ENCODE measurements at places on chromosomes 1 and 21.
A peak's percentile ranks its signal among the peaks of the same experiment; 100 is the strongest.

DNA sequence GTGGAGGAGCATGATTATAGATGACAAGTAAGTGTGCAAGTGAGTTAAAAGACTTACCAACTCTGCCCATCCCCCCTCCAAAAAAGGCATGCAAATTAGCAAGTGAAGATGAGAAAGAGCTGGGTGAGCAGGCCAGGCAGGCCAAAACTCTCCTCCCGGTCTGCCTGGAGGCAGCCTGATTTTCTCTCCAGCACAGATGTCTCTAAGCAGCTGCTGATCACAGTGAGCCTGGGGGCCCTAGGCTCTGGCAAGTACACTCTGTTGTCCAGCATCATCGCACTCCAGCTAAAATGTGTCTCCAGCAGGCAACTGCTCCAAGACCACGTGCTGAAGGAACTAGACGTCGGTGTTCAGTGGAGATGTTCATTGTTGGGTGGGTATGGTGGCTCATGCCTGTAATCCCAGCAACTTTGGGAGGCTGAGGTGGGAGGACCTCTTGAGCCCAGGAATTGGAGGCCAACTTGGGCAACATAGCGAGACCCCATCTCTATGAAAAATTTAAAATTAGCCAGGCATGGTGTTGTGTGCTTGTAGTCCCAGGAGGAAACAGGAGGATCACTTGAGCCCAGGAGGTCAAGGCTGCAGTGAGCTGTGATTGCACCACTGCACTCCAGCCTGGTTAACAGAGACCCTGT lies 56.7 kb upstream of the PUM1 start:
- no peak for DNase-seq

DNA sequence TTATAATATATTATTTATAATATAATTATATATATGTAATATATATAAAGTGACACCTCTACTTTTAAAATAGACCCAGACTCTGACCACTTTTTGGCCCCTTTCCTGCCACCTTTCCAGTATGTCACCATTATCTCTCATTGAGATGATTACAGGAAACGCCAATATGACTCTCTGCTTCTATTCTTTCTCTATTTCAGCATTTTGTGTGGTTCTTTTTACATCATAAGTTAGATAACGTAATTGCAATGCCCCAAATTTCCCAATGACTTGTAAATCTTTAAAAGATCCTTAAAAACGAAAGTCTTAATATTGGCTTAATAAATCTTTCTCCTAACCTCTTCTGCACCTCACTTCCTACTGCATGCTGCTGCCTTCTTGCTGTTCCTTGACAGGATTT lies 8.1 kb upstream of the GBP5 start:
- no peak for DNase-seq

GRCh38 chr1:59564192-59564891 lies 250.4 kb upstream of the HOOK1 start:
- no peak for DNase-seq

- no peak for DNase-seq
Observed at GRCh38 chr1:171113382-171113781, 22.7 kb downstream of the FMO3 start.

- DNase-seq, result no peak
Observed at GRCh38 chr1:15758343-15758931, at the start of gene FBLIM1. Gene FBLIM1, plus strand, starts transcription at chr1:15758795. Its CDS starts 6,189 bp downstream, at chr1:15764984.

- DNase-seq, result no peak
Observed at GRCh38 chr1:62722796-62723195, 34.6 kb upstream of the DOCK7 start.

- DNase-seq, result no peak
Observed at GRCh38 chr1:24457866-24458265, 42.3 kb downstream of the NIPAL3 start.

DNA sequence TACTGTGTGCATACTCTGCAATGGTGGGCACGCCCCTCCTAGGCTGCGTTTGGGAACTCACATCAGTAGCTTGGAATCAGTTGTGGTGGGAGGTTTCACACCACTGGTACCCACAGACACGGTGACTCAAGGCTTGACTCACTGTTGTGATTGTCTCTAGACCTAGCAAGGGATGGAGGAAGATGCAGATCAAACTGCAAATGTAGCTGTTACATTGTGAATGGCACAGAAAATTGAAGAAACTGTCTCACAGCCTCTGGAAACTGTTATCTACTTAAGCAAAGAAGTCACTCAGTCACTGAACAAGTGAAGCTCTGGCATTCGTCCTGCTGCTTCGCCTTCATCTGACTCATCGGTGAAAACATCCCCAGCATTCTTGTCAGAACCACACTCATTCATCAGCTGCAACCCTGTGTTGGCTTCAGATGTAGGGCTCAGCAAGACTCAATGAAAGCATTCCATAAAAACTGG lies 59.5 kb downstream of the POFUT2 start:
- DNase-seq, result peak; percentile 75

GRCh38 chr1:53552146-53552861 lies 93.1 kb downstream of the DMRTB1 start:
- no peak for DNase-seq

- DNase-seq, result no peak
Observed at GRCh38 chr1:226919995-226920394, 20.1 kb upstream of the COQ8A start.

GRCh38 chr1:229407206-229408026 lies 26.5 kb downstream of the ACTA1 start:
- no peak for DNase-seq

GRCh38 chr1:56517404-56518130 lies 61.8 kb downstream of the PLPP3 start:
- no peak for DNase-seq

DNA sequence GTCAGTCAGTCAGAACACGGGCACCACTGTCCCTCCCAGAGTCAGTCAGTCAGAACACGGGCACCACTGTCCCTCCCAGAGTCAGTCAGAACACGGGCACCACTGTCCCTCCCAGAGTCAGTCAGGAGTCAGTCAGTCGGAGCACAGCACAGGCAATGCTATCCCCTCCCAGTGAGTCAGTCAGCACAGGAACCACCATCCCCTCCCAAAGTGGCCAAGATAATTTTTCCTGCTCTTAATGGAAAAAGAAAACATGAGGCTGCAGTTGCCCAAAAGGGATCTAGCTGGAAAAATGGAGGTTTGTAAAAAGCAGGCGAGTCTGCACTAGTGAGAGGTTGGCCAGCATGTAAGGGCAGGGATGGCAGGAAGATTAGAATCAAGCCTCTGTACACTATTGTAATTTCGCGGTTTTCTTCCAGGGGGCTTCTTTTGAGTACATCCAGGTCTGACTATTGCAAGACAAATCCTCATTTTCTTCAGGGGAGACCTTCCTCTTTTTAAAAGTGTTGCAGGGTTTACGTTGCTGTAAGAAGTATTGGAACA lies 213.8 kb downstream of the SIPA1L2 start:
- DNase-seq, result no peak

- no peak for DNase-seq
Observed at GRCh38 chr21:26157801-26158200, 12.8 kb downstream of the APP start.

DNA sequence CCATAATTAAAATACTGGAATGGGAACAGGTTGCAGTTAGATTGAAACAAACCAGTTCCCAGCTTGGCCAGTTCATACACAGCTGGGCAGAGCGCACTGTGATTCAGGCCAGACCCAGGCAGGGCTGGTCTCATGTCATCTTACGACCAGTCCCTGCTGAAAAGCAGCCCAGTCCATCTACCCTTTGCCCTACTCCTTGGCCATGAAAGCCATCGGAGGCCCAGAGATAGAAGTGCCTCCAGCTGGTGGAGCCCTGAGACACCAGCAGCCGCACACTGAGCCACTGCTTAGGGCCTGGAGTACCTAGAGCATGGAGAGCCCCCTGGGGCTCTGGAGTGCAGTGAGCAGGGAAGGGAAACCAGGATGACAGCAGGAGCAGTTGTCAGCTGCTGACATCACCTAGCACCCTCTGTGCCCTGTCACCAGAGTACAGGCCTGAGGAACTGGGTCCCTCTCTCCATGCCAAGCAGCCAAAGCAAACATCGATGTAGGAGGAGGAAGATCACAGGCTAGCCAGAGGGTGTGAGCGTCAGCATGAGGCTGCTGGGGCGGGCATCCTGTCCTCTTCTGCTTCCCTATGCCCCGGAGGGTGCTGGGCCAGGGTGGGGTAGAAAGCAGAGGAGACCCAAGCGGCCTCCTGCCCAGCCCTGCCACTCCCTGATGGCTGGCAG lies 34.2 kb upstream of the TMEM125 start:
- no peak for DNase-seq

GRCh38 chr1:6080469-6080868 lies 34.8 kb downstream of the KCNAB2 start:
- peak; percentile 72 for DNase-seq

DNA sequence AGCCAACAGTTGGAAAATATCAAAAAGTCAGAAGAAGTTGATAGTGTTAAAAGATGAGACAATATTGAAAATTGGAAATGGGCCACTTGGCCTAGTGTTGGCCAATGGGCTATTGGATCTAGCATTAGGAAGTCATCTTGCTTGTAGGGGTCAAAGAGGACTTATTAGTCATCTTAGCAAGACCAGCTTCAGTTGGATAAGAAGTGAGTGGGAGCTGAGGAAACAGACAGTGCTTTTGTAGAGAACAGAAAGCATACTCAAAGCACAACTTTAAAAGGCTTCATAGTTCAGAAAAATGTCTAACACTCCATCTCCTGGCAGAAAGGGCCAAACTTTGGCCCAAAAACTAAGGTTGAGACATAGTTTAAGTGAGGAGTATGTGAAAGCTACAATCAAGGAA lies 139.9 kb upstream of the PKN2 start:
- DNase-seq, result no peak

GRCh38 chr1:233614743-233615521 lies 1.0 kb downstream of the KCNK1 start:
- DNase-seq, result no peak

- no peak for DNase-seq
Observed at GRCh38 chr1:8458607-8459006, 140.7 kb downstream of the SLC45A1 start.

DNA sequence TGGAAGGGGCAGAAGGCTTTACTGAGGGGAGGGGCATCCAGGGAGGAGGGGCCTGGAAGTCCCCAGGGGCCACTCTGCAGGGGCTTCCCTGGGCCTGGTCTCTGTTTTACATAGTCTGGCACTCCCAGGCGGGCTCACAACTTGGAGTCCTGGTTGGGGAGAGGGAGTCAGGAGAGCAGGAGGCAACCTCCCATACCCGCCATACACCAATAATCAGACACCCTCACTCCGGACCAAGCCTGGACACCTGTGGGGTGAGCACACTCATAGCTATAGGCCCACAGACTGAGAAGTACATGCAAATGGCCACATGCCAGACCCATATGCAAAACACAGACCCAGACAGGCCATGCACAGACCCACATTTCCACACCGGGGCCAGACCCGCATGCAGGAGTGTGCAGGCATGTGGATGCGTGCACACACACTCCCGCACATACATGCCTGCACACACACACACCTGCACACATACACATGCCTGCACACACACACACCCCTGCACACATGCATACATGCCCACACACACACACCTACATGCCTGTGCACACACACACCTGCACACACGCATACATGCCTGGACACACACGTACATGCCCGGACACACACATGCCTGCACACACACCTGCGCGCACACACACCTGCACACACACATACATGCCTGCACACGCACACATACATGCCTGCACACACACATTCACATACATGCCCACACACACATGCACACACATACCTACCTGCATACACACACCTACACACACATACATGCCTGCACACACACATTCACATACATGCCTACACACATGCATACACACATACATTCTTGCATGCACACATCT lies 89.5 kb upstream of the RUNX3 start:
- DNase-seq, result no peak

- DNase-seq, result no peak
Observed at GRCh38 chr21:36430841-36431240, 45.6 kb downstream of the CHAF1B start.

GRCh38 chr1:9133870-9134585 lies 5.1 kb upstream of the GPR157 start:
- no peak for DNase-seq

DNA sequence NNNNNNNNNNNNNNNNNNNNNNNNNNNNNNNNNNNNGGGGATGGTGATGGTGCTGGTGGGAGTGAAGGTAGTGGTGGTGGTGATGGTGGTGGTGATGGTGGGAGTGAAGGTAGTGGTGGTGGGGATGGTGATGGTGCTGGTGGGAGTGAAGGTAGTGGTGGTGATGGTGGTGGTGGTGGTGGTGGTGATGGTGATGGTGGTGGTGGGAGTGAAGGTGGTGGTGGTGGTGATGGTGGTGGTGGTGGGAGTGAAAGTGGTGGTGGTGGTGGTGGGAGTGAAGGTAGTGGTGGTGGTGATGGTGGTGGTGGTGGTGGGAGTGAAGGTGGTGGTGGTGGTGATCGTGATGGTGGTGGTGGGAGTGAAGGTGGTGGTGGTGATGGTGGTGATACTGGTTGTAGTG lies 93.6 kb downstream of the CRYAA start:
- peak; percentile 28 for DNase-seq

GRCh38 chr1:64246294-64246917 lies 43.0 kb downstream of the UBE2U start:
- DNase-seq, result peak; percentile 29

GRCh38 chr1:19918057-19918456 lies 5.4 kb downstream of the PLA2G2E start:
- DNase-seq, result peak; percentile 83

DNA sequence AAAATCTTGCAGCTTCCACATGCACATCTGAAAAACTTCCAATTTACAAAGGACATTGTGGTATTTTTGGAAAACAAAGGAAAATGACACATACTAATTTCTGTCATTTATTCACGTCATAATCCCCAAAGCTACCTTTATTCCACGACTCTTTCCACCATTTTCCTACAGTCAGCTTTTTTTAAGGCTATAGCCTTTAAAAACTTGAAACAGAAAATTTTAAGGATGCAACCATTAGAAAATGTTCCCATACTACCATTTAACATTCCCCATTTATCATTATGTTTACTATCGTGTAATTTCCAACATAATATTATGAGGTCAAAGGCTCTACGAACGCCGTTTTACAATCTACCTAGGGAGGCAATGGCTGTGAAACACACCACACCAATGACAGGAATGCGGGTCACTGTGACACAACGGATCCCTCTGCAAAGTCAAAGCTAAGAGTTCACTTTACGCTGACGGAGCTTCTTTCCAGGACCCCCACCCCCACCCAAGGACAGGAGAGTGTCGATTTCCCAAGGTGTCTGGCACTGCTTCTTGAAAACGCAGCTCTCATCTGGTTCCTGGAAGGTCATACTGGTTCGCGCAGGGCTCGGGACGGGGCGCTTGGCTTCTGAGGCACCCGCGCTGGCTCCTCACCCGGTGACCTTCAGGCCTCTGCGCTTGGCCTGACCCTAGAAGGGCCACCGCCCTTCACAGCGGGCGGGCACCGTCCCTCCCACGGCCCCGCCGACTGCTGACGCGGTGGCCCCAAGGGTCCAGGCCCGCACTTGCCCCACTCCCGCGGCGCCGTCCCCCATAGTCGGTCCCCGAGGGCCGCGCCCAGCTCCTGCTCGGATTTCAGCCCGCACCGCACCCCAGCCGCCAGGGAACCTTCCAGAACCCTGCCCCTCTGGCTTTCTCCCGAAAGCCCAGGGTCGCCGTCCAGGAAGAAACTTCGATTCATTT lies 50.5 kb upstream of the ATF3 start:
- no peak for DNase-seq

Data from Ammon's horn (tissue), 1 donor.